Smooth muscle cell of bladder (primary cell): ENCODE measurements at places on chromosomes 5 and 9. TPM values are rescaled to one million over a fixed set of nuclear protein-coding genes. Genes with fewer than 3 reads are reported as not detected.

The PCDHGC5 gene
- total RNA-seq = 1.3 and 2.6 TPM in 2 replicates

The KIF24 gene
- total RNA-seq = 0.43 and 0.55 TPM in 2 replicates

The DMGDH gene
- 2.3 and 2.7 TPM in 2 replicates for total RNA-seq

The GADD45G gene
- total RNA-seq = 1.00 and 1.5 TPM in 2 replicates

The ZSWIM6 gene
- 8.2 and 9.8 TPM in 2 replicates for total RNA-seq
